ENCODE measurements at places on chromosomes 4 and X. TPM values are rescaled to one million over a fixed set of nuclear protein-coding genes. Genes with fewer than 3 reads are reported as not detected.

GRCh38 chr4:94635177-94635576, 122.6 kb upstream of the BMPR1B start:
- no peak for DNase-seq

- no peak for DNase-seq
Observed at GRCh38 chrX:15073313-15073712, 196.6 kb downstream of the ASB9 start.

DNA sequence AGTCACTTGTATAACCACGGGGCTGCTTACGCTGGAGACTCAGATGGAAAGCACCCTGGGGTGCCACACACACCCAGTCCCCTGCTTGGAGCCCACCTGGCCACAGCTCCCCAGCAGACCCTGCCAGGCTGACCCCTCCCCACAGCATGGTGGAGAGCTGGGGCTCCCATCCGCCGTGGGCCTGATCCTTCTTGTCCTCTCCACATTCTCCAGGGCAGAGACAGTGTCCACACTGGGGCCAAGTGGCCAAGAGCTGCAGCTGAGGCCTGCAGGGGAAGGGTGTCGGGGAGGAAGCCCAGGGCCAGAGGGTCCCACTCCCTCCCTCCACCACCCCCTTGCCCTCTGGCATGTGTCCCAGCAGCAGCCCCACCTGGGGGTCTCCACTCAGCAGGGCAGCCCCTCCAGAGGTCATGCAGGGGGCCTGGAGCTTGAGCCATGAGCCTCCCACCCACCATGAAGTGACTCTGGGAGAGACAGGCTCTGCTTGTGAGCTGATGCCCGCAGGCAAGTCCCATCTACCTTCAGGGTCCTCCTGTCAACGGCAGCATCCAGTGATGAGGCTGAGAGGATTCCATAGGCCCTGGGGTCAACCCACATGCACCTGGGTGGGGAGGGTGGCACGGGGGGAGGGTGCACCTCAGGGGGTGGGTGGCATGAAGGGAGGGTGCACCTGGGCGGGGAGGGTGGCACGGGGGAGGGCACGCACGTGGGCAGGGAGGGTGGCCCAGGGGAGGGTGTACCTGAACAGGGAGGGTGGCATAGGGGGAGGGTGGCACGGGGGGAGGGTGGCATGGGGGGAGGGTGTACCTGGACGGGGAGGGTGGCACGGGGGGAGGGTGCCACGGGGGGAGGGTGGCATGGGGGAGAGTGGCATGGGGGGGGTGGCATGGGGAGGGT, 56.4 kb downstream of the FAM53A start:
- no peak for DNase-seq

- DNase-seq: no peak
Observed at GRCh38 chrX:133005042-133005441, 46.6 kb upstream of the HS6ST2 start.

GRCh38 chr4:182010876-182011275, 232.3 kb upstream of the TENM3 start:
- no peak for DNase-seq

- DNase-seq: no peak
Observed at GRCh38 chr4:173194157-173194556, 25.5 kb downstream of the GALNT7 start.

DNA sequence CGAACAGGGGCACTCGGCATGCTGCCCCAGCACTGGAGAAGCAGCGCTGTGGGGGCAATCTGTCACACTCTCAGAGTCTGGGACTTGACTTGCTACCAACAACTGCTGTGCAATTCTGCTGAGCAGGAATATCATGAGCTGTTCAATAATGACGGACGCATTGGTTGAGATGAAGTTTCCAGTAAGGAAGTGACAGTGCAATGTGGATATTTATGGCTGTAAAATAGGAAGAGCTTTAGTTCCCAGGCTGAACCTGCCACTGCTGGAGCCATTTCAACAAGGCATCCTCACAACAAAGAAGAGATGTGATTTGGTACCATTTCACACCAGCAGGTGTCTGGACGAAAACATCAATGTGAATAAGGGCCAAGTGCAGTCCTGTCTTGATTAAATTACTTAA, 24.2 kb downstream of the CHST7 start:
- no peak for DNase-seq

GRCh38 chr4:1460967-1461868, 55.0 kb upstream of the NKX1-1 start:
- no peak for DNase-seq

DNA sequence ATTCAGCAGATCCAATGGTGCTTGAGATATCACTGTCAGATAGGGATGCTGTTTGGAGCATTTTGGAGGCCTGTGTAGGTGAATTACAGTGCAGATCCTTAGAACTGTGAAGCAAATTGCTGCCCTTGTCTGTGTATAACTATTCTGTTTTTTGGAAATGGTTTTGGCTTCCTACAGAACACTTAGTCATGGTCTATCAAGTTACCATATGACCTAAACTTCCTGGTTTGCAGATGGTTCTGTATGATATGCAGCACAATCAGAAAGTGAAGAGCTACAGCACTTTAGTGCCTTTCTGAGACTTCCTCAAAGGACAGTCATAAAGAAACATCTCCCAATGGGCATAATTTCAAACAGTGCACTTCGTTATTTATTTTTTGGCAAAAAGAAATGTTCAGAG, 688.6 kb downstream of the SH3BGRL start:
- DNase-seq: no peak

Gene TMEM192
- 8.8 TPM for polyA plus RNA-seq

Gene FGA
- polyA plus RNA-seq: 10.2 TPM

Gene SPANXN1
- not detected for polyA plus RNA-seq

Gene EBP
- polyA plus RNA-seq: 142 TPM

Data from A549 (cell line).